ENCODE measurements at places on chromosomes 7 and 10. TPM values are rescaled to one million over a fixed set of nuclear protein-coding genes. Genes with fewer than 3 reads are reported as not detected.

- no peak overlapping the region for H3K4me3 ChIP-seq
- H3K4me1 ChIP-seq: no peaks in the 10 kb centered on the region
- peak; percentile 14 for DNase-seq
- H3K27me3 ChIP-seq: no peaks in the 10 kb centered on the region
Measured at GRCh38 chr7:104552102-104552501, 223.7 kb downstream of the LHFPL3 start.

GRCh38 chr7:130869918-130870317, 135.9 kb upstream of the KLF14 start:
- no peak for DNase-seq
- H3K27me3 ChIP-seq: no peaks in the 10 kb centered on the region
- peaks cover 3% of the 10 kb centered on the region for H3K36me3 ChIP-seq
- H3K4me1 ChIP-seq: no peaks in the 10 kb centered on the region

The IDE gene
- 16.4 TPM for total RNA-seq

GRCh38 chr10:131677671-131678070, 223.1 kb upstream of the PPP2R2D start:
- no peaks in the 10 kb centered on the region for H3K36me3 ChIP-seq
- no peak overlapping the region for H3K27ac ChIP-seq
- DNase-seq: no peak
- H3K4me3 ChIP-seq: no peak overlapping the region
- no peaks in the 10 kb centered on the region for H3K4me1 ChIP-seq

The LRRD1 gene
- 0.31 TPM for total RNA-seq

The DGKI gene
- total RNA-seq: 1.4 TPM

DNA sequence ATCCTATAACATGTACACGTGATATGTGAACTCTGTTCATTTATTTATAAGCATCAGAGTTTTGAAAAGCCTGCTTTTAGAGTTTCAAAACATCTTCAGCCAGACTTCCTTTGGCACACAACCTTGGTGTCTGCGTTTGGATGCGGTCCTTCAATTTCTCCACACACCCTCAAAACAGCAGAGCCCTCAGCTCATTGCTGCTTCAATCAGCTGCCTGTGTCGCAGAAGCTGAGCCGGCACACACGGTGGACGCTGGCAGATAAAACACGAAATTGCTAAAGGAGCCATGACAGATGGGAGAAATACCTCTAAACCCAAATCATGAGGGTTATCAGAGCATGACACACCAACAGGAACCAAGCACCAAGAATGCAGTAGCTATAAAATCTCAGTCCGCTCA, 396.4 kb upstream of the AKR1E2 start:
- peaks cover 2% of the 10 kb centered on the region for H3K4me1 ChIP-seq
- H3K27ac ChIP-seq: no peak overlapping the region
- DNase-seq: no peak
- H3K4me3 ChIP-seq: no peak overlapping the region

All from muscle of leg (tissue), 16 donors.